ENCODE measurements at places on chromosomes 12 and 14. TPM values are rescaled to one million over a fixed set of nuclear protein-coding genes. Genes with fewer than 3 reads are reported as not detected.

The KRT77 gene
- total RNA-seq, result not detected

The CEBPE gene
- not detected for total RNA-seq

The RTL1 gene
- total RNA-seq, result not detected

The PROX2 gene
- total RNA-seq, result not detected

The LRCOL1 gene
- not detected for total RNA-seq

The ANO2 gene
- 13.5 TPM for total RNA-seq

The NFATC4 gene
- 9.0 TPM for total RNA-seq

The SLC6A15 gene
- 0.98 TPM for total RNA-seq

The NGB gene
- not detected for total RNA-seq

The TEX22 gene
- not detected for total RNA-seq

Data from mammary microvascular endothelial cell (primary cell).